Activated T-cell treated with anti-CD3 and anti-CD28 coated beads for 48 hours (primary cell): ENCODE measurements at places on chromosomes 2 and 18.

- DNase-seq: no peak
Measured at GRCh38 chr2:95054016-95054415, 28.5 kb downstream of the MAL start.

- DNase-seq: no peak
Measured at GRCh38 chr2:128489526-128490273, 171.0 kb upstream of the HS6ST1 start.

DNA sequence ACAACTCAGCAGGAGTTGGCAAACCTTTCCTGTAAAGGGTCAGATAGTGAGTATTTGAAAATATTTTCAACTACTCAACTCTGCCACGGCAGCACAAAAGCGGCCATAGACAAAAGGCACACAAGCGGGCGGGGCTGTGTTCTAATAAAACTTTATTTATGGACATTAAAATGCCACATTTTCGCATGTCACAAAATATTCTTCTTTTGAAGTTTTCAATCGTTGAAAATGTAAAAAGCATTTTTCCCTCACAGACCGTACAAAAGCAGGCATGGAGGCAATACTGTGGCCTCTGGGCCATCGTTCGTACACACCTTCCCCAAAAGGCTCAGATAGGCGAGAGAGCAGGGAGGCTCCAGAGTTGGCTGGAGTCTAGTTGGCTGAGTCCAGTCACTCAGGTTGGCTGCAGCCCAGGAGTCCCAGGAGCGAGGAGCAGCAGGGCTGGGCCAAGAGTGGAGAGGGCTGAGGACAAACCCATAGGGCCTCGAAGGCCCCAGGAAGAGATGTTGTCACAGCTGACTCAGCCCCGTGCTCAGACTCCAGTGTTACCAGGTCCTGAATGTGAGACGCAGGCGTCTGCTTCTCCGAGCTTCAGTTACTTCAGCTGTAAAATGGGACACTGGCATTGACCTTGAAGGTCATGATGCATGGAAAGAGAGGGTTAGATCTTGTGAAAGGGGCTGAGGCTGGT is 42.5 kb downstream of the SDC1 start:
- DNase-seq: no peak

- DNase-seq: no peak
Measured at GRCh38 chr2:120005834-120006521, 6.9 kb upstream of the EPB41L5 start.

DNA sequence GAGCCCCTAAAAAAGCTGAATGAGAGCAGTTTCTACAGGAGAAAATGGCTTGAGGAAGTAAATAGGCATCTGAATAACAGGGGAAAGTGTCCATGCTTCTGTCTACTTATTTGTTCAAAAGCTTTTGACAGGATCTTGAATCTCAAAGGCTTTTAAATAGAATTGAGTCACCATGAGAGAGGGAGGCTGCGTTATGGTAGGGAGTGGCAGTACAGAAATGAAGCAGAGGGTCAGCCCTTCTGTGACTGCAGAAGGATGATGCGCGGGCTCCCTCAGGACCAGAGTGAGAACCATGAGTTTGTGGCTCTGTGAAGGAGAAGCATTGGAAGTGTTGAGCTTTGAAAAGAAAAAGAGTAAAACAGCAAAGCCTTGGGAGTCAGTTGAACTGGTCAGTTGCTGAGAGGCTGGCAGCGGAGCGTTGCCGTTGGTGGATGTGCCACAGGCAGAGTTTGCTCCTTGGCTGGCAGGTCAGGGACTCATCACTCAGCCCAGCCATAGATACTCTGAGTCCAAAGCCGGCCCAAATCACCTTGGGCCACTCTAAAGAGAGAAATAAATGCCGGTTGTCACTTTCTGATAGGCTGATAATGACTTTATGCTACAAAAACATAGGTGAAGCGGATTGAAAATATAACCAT is 17.4 kb downstream of the COPS7B start:
- DNase-seq: no peak

DNA sequence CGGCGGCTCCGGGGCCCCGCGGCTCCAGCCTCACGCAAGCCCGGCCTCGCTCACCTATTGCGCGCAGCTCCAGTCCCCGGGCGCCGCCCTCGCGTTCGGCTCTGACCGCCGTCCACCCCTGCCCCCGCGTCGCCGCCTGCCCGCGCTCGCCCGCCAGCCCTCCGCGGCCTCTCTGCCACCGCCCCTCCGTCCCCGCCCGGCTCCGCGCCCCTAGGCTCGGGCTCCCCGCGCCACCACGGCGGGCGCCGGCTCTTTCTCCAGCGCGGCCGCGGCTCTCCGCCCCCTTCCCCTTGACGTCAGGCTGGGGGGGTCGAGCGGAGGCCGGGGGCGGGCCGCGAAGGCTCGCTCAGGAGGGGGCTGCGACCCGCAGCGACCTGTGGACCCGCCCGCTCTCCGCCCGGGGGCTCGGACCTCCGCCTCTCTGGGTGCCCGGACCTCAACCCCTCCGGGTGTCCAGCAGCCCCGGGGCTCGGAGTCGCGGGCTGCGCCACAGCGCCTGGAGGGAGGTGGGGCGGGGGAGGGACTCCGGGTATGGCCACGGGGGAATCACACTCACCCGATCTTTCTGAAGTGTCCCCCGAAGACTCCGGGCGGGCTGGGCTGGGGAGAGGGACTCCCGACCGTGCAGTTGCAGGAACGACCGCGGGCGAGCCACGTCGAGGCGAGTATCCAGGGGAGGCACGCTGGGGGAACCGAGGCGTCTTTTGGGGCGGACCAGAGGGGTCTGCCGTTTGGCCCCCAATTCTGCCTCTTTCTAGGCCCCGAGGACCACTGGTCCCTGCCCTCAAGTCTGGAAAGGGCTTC is at the start of gene SEMA4C:
TSS of gene SEMA4C (minus strand) at position 259 of the 804 bp plus-strand sequence. CDS start 2,194 bp downstream, outside the sequence.
- DNase-seq: peak; percentile 31

DNA sequence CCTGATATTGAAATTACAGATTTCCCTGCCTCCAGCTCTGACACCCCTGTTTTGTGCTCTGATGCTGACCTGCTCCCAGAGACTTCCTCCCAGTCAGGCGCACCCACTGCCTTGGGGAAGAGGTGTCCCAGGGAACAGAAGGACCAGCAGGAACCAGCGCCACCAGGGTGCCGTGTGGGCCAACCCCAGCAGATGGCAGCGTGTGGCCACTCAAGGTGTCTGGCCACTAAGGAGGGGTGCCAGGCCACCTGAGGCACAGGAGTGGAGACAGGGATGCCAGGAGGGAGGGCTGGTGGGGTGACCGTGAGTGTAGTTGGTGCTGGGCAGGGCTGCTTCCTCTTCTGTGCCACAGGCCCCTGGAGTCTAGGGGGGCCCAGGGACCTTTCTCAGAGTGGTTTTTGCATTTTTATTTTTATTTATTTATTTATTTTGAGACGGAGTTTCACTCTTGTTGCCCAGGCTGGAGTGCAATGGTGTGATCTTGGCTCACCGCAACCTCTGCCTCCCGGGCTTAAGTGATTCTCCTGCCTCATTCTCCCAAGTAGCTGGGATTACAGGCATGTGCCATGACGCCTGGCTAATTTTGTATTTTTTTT is 56.0 kb downstream of the TEX44 start:
- peak; percentile 63 for DNase-seq

DNA sequence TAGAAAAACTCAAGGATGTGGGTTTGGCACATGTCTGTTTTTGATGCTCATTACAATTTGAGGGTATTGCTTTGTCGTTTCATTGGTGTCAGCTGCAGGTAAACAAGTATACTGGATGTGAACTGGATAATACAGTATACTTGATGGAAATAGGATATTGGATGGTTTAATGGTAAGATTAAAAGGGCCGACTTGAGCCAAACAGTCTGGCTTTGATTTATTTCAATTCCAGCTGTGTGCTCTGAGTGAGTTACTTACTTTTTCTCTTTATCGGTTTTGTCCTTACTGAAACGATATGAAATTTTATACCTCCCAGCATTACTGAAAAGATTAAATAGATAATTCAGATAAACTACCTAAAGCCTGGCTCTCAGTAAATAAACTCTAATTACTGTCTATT is 227.6 kb downstream of the ASXL3 start:
- no peak for DNase-seq

GRCh38 chr2:61177727-61178549 is 15.9 kb downstream of the C2orf74 start:
- DNase-seq: peak; percentile 22

DNA sequence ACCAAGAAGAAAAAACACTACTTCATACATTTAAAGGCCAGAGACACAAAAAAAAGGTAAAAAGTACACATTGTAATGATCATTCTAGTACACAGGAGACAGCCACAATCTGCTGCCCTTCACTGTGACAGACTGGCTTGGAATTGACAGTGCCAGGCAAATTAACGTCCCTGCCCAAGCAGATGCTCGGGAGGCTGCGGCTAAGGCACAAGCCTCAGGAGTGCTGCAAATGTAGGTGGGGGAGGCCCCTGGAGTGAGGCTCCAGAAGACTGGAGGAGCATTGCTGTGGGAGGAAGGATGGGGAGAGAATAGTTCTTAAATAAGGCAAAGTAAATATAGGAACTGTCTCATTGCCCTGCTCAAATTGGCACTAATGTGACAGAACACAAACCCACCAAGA is 18.6 kb downstream of the ERCC3 start:
- DNase-seq: no peak

- DNase-seq: no peak
Measured at GRCh38 chr2:197286805-197287595, 23.6 kb downstream of the ANKRD44 start.

- DNase-seq: no peak
Measured at GRCh38 chr2:95158441-95158840, 1.2 kb downstream of the ZNF514 start.

GRCh38 chr2:74429487-74430451 is 8.2 kb downstream of the WDR54 start:
- no peak for DNase-seq

DNA sequence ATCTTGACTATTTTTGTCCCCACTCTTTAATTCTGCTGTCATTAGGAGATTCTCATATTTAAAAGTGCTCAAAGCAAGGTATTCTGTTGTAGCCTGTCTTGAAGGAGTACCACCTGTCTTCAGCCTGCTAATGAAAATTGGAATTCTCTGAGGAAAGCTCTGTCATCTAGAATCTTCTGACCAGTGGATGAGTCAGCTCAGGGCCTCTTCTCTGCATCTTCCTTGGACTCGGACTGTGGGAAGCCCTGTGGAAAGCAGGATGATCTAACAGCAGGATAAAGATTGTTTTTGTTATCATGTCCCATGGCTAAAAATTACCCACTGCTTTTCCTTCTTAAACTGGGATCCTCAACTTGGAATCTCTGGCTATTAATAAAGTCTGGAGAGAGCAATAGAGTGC is 18.7 kb upstream of the TMEM200C start:
- no peak for DNase-seq

- no peak for DNase-seq
Measured at GRCh38 chr2:215407061-215407460, 28.8 kb downstream of the FN1 start.

- DNase-seq: no peak
Measured at GRCh38 chr2:171482308-171482707, 40.0 kb upstream of the CYBRD1 start.

DNA sequence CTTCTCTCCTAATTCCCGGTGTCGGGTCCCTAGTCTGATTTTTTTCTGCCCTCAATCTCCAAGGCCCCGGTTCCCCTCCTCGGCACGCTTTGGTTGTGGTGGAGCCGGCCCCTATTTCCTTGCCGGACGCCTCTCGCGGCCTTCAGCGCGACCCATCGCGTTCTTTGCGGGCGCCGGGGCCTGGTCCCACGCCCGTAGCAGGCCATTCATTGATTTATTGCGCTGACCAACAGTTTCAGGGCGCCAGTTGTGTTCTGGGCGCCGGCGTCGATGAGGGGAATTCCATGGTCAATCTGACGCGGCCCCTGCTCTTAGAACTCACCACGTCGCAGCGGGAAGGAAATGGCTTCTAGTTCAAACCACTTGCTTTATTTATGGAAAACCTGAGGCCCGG is 396 bp downstream of the CNOT9 start:
- DNase-seq: peak; percentile 55

DNA sequence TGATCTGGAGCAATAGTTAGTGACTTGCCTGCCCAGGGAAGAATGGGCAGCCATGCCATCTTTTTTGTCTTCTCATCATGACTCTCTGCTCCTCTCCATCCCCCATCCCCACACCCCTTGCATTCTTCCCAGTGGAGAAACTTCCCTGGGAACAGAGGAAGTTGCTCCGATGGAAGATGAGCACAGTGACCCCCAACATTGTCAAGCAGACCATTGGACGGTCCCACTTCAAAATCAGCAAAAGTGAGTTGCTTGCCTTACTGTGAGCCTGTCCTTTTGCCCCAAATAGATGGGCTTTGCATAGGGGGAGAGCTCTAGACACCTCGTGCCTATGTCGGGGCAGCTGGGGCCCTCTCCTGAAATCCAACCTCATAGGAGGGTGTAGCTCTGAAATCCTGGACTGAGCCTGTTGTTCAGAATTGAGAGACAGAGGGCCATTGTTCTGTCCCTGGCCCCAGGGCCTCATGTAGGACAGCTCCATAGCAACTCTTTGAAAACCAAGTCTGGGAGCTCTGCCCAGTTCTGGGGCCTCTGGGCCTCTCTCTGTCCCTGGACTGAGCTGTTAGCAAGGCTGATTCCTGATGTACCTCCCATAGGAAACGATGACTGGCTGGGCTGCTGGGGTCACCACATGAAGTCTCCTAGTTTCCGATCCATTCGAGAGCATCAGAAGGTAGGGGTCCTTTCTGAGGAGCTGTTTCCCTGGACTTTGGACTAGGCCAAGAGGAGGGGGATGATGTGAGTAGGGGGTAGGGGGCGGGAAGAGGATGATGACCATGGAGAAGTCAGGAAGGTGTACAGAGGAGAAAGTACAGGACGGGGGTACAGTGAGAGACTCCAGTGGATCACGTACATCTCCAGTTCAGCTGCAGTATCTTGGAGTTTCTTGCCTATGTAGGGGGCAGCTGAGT is 35.2 kb downstream of the TTLL4 start:
- no peak for DNase-seq

- DNase-seq: peak; percentile 21
Measured at GRCh38 chr2:100819370-100820272, at the start of gene NPAS2. TSS of gene NPAS2 (plus strand) at chr2:100820139. CDS start at chr2:100904755, 84,616 bp downstream.

GRCh38 chr2:1430491-1430890 is 17.2 kb downstream of the TPO start:
- no peak for DNase-seq

DNA sequence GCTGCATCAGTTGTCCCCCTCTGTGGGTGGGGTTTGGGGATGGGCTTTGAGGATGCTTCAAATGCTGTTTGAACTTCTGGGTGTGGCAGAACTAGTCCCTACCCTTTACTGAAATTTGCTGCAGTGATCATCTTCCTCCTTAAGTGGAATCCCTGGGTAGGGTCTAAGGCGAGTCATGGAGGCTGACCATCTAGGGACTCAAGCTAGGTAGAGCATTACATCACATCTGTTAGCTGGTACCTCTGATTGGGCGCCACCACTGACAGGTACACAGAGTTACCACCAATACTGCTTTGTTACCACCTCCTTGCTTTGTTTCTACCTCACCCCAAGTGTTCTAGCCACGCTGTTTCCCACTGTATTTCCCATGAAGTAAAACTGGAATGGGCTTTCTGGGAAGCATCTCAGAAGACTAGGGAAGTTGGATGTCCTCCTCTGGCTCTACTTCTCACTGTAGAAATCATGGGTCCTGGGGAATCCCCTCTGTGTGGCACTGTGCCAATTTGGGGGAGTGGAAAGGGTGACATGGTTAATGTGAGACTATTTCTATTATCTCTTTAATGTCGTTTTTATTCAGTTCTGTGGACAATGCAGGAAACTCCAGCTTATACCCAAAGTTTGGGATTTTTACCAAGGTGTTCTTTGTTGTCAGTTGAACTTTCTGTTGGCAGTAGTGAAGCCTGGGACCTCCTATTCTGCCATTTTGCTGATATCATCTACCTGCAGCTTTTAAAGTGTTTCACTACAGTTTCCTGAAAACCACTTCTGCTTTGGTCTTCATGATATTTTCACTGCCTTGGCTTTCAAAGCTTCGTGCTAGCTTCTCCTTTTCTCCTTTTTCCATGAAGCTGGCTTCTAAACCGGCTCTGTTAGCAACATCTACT is 14.5 kb upstream of the SULT1C4 start:
- no peak for DNase-seq
